Fibroblast of the conjunctiva (primary cell): ENCODE measurements at places on chromosomes 4 and X.
A peak's percentile ranks its signal among the peaks of the same experiment; 100 is the strongest.

DNA sequence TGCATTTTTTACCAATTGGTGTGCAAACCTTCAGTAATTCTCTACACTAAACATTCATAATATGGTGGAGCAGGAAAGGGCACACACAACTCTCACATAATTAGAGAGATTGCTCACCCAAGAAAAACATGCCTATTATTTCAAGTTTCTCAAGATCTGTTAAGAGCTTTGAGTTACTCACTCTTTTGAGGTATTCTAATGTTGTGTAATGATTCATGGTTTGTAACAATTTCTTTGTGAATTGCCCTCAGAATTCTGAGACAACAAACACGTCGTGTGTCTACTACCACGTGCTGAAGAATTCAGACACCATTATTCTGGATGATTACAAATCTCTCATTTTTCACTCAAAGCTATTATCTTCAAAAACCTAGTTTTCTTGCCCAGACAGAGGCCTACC lies 82.8 kb downstream of the PDGFC start:
- DNase-seq, result peak; percentile 2

DNA sequence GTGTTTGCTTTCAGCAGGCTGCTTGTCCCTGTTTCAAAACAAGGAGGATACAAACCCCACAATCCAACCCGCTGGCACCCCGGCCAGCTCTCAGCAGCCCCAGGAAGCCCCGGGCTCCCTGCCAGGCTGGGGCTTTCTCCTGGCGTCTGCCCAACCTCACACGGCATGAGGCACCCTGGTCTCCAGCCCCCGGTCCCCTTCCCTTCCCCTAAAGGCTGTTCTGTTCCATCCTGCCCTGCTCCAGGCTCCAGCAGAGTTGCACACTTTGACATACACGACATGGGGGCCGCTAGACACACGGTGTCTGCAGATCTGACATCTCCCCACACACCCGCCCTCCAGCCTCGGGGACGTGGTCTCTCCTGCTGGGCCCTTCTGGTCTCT lies 107.7 kb upstream of the ADRA2C start:
- no peak for DNase-seq

- DNase-seq, result no peak
These were observed 194.3 kb downstream of the SOWAHB start for GRCh38 chr4:76703676-76704075.

DNA sequence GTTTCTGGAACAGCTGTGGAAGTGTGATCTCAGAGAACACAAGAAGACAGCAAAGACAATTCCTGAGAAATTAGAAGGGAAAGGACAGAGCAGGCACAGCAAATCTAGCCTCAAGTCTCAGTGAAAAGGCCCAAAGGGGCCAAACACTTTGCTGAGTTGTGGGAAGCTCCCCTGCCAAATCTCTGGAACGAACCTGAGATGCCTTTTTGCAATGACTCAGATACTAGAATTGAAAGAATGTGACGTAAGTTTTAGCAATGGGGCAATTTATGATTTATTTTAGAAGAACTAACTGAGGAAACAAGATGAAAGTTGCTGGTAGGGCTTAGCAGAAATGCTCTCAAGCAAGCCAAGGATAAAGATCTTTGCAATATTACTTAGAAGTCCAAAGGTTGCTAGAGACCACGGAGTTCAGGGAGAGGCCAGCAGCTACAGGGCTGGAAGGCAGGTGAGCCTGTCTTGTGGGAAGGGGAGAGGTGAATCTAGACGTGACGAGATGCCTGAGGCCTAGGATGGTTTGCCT lies 92.8 kb downstream of the AMELX start:
- DNase-seq, result peak; percentile 58

DNA sequence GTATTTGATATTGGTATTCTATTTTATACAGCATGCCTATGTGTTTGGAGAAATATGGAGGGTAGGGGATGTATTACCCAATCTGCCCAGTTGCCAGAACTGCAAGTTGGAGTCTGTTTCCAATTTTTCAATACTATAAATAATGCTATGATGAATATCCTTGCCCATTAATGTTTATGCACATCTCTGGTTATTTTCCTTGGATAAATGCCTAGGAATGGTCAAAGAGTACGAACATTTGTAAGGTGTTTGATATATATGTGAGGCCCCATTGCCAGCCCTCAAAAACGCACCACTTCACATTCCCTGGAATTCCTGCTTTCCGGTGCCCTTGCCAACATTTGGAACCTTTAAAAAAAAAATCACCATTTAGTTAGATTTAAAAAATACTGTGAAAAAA lies 34.3 kb downstream of the CLDN34 start:
- no peak for DNase-seq

DNA sequence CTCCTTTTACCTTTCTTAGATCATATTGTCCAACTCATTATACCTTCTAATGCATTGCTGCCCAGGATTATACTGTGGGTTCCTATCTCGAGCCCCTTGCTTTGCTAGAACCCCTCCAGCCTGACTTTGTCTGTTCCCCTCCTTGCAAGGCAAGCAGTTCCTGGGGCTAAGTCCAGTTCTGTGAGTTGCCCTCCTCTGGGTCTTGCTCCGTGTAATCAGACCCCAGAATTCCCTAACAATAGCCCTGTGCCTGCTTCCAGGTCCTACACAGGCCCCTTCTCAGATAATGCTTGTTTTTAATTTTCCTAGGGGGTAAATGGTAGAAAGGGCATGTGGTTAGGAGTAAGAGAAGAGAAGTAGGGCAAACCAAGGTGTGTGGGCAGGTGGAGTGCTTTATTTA lies 145.9 kb downstream of the FSTL5 start:
- DNase-seq, result no peak

DNA sequence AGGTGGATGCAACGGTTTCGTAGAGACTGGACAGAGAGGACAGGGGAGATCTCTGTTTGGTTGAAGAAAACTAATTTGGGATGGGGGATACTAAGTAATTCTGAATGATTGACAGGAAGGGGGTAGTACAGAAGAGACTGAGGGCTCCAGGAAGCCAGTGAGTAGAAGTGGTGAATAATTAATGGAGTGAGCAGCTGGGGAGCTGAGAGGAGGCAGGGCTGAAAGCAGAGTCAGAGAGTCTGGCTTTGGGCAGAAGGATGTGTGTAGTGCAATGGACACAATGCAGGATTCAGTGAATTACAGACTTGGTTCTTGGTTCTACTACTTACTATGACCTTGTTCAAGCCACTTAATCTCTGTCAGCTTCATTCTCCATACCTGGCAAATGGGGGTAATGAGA lies 161.7 kb downstream of the RBMX2 start:
- no peak for DNase-seq

- no peak for DNase-seq
These were observed 35.5 kb downstream of the CCNI start for GRCh38 chr4:77040270-77040669.

GRCh38 chrX:110044346-110045249 lies 41.7 kb downstream of the TMEM164 start:
- peak; percentile 13 for DNase-seq

DNA sequence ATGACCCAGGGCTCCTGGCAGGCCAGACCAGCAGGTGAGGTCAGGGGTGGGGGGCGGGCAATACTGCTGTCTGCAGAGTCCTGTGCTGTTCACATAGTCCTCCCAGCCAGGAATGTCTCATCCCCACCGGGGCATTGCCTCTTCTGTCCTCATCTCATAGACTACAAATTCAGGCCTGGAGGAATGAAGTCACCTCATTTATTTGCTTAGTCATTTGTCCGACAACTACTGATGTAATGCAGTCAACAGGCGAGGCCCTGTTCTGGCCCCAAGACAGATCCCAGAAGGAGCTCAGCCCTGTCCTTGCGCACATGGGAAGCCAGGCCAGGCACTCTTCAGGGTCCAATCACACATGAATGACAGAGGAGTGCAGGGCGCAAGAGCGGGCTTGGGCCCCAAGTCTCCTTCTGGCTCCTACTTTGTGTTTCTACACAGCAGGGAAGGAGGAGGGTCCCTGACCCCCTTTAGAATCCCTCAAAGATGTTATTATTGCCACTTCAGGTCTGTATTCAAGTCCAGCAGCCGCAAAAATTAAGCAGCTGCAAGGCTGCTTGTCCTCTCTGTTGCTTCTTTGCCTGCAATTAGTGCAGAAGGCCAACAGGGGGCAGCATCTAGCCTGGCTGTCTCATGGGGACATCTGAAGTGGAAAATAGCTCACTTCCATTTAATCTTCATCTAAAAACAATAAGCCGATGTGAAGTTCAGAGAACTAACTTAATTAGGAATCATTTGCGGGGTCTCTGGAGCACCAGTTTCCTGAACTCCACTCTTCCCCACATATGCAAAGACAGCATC lies 15.2 kb upstream of the HMX1 start:
- no peak for DNase-seq

GRCh38 chr4:9895333-9895705 lies 113.9 kb downstream of the DRD5 start:
- no peak for DNase-seq

- no peak for DNase-seq
These were observed 27.9 kb upstream of the SLITRK4 start for GRCh38 chrX:143663755-143664154.

DNA sequence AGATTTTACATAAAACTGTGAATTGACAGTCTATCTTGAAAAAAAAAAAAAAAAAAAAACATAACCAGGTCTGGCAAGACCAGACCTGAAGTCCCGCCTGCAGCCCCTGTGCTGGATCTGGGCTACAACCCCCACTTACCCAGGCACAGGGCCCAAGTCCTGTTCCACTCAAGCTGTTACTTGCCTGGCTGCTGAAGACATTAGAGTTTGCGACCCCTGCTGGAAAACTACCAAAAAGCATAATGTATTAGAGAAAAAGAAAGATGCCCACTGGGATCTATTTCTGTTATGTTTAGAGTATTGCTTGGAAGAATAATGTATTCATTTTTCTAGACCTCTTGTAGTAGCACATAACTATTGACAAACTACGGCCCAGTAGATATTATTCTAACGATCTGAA lies 4.7 kb downstream of the HS3ST1 start:
- no peak for DNase-seq

- no peak for DNase-seq
These were observed 168.9 kb downstream of the HS3ST1 start for GRCh38 chr4:11259837-11260236.

DNA sequence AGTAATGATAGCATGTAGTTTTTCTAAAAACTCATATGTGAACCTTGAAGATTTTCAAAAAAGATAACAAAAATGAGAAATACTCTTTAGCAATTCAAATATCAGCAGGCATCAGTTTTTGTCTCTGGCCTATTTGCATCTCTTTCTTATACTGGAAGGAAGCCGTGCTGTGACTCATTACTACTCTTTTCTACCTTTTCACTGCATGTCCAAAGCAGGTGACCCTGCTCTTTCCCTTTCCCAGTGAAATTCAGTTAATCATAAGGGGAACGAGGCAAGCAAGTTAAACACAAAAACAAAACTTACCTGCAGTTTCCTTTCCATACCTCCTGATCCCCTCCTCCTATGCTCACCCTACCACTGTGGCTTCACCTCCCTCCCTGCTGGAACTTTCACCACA lies 9.3 kb downstream of the SPATA4 start:
- DNase-seq, result no peak

DNA sequence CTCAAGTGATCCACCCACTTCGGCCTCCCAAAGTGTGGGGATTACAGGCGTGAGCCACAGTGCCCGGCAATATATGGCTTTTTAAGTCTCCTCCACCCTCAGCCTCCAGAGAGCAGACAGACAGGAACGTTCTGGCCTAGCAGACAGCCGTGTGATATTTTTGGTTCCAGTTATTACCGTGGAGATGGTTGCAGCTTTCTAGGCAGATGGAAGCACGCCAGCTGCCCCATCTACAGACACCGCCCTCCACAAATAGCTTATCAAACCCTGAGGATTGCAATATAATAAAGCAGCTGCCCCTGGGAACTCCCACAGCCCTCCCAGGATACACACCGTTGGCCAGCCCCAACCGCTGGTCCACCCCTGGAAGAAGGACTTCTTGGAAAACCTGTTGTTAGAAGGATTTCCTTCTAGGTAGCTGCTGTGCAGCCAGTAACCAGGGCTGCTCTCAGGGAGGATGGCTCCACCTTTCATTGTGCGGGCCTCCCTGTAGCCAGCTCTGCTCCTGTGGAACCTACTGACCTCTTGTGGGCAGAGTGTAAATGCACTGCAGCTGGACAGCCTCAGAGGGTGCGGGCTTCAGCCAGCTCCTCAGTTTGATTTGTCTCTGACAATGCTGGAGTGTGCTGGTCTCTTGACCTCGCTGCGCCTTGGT lies 44.0 kb downstream of the SLC25A5 start:
- peak; percentile 56 for DNase-seq

DNA sequence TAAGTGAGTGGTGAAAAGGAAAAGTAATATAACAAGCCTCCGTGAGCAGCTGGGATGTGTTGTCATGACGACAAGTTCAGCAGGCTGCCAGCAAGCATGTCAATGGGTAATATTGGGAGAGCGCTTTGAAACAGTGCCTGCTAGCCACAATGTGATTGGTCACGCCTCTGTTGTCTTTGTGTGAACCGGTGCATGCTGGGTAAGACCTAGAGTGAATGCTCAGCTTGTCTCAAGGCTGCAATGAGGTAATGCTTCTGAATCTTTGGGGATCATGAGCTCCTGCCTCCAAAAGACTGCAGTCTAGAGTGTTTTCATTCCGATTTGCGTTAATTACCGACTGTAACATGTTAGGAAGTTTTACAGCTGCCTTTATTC lies 54.9 kb downstream of the STOX2 start:
- peak; percentile 76 for DNase-seq

GRCh38 chr4:88398381-88398780 lies 19.7 kb downstream of the HERC6 start:
- DNase-seq, result no peak

DNA sequence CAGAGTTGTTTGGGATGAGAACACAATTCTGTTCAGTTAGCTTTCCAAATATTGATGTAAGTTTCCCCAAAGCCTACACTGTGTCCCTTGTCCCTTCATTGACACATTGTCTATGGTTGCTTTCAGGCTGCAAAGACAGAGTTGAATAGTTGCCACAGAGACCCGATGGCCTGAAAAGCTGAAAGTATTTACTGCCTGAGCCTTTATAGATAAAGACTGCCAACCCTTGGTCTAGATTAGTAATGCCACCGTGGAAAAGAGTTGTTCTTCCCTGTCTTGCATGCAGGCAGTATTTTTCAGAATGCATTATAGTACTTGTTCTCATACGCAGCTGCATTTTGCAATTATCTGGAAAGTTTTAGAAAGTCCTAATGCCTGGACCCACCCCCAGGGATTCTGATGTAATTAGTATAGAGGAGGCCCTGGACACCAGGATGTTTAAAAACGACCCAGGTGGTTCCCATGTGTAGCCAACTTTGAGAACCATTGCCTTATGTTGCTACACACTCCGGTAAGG lies 180.8 kb downstream of the FRMPD4 start:
- DNase-seq, result no peak

- no peak for DNase-seq
These were observed 738.2 kb downstream of the ARAP2 start for GRCh38 chr4:35506161-35506560.

DNA sequence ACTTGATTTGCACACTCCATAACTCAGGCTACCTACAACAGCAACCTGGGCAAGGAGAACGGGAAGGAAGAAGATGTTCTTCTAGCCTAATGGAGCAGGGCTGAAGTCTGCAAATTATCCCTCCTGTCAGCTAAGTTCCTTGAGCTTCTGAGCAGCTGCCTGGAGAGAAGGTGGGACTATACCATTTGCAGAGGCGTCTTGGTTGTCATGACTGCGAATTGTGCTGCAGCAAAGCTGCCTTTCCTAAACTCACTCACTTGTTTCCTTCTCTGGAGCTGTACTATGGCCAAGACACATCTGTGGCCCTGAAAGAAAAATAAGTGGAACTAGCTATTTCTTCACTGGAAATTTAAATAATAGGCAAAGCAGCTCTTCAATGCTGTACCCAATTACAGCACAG lies 682.4 kb upstream of the GRIA3 start:
- no peak for DNase-seq

- DNase-seq, result no peak
These were observed 50.1 kb downstream of the RXFP1 start for GRCh38 chr4:158571736-158572135.

- DNase-seq, result no peak
These were observed 24.4 kb downstream of the MFAP3L start for GRCh38 chr4:170001745-170002267.

GRCh38 chrX:52979568-52979967 lies 21.2 kb upstream of the FAM156A start:
- no peak for DNase-seq
